ENCODE measurements at places on chromosomes 4 and X.
A peak's percentile ranks its signal among the peaks of the same experiment; 100 is the strongest.

- peak; percentile 37 for DNase-seq
Observed at GRCh38 chrX:14936561-14936960, 63.3 kb downstream of the MOSPD2 start.

GRCh38 chr4:144831971-144832370, 186.0 kb downstream of the HHIP start:
- no peak for DNase-seq

- no peak for DNase-seq
Observed at GRCh38 chr4:82680834-82681233, 117.8 kb downstream of the SCD5 start.

DNA sequence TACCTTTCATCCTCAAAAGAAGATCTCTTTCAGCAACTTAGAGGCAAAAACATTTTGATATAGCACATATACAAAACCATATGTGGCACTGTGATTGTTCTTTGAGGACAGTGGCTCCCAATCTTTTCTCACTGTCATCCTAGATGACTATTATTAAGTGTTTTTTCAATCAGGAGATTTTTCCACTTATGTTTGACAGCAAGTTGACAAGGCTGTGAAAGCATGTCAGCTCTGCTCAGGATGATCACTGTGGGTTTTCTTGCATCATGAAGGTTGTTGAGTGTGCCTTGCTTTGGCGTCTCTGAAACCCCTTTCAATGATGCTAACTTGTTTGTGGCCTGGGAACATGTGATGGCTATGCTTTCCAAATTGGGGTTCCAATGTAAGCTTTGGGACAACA, 20.2 kb upstream of the NSUN7 start:
- DNase-seq: no peak

- no peak for DNase-seq
Observed at GRCh38 chrX:19727887-19728648, 159.3 kb downstream of the SH3KBP1 start.

DNA sequence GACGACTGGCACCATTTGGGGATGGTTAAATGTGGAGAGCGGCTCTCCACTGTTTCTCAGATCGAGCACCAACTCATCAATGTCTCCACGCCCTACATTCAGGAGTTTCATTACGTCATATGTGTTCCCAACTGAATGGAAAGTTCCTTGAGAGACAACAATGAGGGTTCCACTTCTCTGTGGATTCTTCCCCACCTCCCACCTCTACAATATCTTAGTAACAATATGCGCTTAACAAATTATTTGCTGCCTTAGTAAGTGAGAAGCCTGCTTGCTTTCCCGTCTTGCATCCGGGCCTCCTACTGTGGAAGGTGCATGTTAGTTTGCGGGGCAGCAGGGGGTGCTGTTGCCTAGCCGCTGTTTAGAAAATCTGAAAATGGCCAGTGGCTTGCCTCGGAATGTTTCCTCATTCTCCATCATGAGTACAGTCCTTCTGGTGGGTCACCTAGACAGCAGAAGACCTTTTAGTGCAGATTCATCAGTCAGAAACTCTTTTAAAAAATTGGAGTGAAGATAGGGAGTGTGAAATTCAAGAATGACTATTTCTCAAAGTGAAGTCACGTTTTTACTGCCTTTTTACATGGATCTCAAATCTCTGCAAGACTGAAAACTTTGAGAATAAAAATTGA, 55.7 kb downstream of the PHOX2B start:
- peak; percentile 14 for DNase-seq

DNA sequence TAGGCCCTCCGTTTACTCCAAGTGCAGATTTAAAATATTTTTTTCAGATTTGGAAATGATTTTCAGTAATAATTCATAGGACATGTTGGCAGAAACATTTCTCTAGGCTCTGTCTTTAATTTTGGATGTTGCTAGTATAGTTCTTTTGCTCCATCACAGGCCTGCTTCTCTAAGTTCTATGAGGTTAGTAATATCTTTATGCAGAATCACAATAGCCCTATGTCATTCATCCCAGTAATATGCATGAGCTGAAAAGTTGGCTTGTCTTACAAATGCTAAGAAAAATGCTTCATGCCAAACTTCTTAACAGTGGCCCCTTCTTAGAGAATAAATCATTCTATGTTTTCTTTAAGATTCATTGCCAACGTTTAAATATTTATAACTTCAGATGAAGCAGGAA, 148.3 kb upstream of the TLL1 start:
- DNase-seq: no peak

Data from HFF-Myc (cell line).